ENCODE measurements at places on chromosomes 1 and 21.

- no peak for DNase-seq
These were observed 132.1 kb downstream of the PLPPR4 start for GRCh38 chr1:99396389-99396788.

DNA sequence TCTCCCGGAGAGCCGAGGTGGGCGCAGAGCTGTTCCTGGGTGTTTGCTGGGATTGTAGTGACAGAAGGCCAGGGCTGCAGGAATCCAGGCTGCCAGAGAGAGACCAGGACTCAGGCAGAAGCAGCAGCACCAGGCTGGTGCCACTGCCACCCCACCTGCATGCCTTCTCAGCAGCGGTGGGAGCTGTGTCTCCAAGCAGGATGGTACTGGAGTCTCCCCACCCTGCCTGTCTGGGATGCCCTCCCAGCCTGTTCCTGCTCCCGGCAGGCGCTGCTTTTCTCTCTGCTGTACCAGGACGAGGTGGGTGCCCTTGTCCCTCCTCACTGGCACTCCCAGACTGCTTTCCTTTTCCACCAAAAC, 4.5 kb upstream of the HES4 start:
- no peak for DNase-seq

GRCh38 chr1:161743231-161743630, 6.4 kb upstream of the DUSP12 start:
- DNase-seq = no peak

DNA sequence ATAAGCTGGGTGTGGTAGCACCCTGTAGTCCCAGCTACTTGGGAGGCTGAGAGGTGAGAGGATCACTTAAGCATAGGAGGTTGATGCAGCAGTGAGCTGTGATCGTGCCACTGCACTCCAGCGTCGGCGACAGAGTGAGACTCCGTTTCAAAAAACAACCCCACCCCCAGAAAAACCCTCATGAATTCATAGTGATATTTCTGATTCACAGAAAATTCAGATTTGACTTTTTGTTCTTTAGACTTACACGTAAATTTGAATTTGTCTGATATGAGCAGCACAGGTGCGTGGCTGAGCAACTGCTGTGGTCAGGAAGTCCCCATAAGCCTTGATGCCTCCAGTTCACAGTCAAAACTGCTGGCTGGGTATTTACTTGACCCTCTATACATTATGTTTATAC, 10.0 kb upstream of the MORC3 start:
- DNase-seq = no peak

DNA sequence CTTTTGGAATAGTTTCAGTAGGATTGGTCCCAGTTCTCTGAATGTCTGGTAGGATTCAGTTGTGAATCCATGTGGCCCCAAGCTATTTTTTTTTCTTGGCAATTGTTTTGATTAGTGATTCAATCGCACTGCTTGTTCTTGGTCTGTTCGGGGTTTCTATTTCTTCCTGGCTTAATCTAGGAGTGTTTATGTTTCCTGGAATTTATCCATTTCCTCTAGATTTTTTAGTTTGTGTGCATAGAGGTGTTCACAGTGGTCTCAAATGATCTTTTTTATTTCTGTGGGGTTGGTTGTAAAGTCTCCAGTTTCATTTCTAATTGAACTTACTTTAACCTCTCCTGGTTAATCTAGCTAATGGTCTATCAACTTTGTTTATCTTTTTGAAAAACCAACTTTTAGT, 117.6 kb downstream of the NME7 start:
- DNase-seq = no peak

- no peak for DNase-seq
These were observed 26.1 kb downstream of the EGLN1 start for GRCh38 chr1:231395998-231396390.

DNA sequence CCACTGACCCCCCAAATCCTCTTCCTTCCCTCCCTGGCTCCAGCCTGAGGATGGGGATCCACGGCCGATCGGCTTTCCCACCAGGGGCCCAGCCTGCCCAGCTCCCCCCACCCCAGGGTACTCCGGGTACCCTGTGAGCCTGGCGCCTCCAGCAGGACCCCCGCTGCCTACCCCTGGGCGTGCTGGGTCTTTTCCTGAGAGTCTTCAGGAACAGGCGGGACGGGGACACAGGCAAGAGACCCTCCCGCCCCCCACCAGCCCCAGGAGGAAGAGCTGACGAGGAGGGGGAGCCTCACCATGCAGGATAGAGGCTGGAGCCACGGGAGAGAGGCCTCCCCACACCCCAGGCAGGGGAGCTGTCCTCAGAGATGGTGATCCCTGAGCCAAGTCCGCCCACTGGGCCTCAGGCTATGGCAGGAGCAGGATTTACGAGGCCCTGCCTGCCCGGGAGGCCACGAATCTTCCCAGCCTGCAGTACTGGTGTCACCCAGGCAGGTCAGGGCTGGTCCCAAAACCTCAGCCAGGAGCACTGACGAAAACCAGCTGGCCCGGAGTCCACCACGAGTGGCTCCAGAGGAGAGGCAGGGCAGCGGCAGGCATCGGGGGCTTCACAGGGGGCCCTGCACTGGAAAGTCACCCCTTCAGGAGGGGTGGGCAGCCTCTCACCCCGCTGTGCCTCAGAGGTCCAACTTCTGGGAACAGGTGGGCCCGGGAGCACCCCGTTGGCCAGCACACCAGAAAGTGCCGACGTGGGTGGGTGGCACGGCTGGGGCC, 58.0 kb downstream of the MEGF6 start:
- no peak for DNase-seq

- DNase-seq = no peak
These were observed 2.0 kb downstream of the SLAMF7 start for GRCh38 chr1:160741092-160741501.

GRCh38 chr1:207876131-207876530, 34.8 kb downstream of the CD34 start:
- DNase-seq = no peak

- DNase-seq = no peak
These were observed 35.2 kb upstream of the ZNF326 start for GRCh38 chr1:89959719-89960118.

GRCh38 chr1:77759071-77760028, at the start of gene USP33:
Gene USP33, minus strand, starts transcription at chr1:77759852. Its CDS starts 18,155 bp downstream, at chr1:77741697.
- peak; percentile 44 for DNase-seq

DNA sequence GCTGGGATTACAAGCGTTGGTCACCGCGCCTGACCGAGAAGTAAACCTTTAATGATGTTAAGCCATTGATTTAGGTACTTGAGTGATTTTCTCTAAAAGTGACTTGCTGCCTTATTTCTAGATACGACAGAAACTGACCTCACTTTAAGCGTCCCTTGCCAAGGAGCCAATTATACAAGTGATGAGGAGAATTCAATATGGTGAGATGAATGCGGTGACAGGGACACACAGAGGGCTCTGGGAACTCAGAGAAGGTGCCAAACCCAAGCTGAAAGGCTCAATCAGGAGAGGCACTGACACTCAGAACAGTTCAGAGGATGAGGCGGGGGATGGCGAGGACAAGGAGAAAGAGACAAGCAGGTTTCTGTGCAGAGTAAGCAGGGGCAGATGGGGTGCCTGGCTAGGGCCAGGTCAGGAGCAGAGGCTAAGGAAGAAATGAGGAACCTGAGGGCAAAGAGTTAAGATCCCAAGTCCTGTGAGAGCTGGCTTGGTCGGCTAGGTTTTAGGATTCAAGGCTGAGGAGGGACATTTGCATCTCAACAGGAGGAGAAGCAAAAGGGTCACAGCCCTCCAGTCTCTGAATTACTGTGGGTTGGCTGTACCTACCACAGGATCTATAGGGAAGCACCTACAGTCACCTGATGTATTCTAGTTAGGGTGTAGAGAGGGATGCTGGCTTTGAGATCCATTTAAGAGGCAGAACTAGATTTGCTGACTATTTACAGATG, 83.2 kb upstream of the USP24 start:
- DNase-seq = no peak

GRCh38 chr1:110003747-110004428, 19.3 kb downstream of the AHCYL1 start:
- peak; percentile 100 for DNase-seq

DNA sequence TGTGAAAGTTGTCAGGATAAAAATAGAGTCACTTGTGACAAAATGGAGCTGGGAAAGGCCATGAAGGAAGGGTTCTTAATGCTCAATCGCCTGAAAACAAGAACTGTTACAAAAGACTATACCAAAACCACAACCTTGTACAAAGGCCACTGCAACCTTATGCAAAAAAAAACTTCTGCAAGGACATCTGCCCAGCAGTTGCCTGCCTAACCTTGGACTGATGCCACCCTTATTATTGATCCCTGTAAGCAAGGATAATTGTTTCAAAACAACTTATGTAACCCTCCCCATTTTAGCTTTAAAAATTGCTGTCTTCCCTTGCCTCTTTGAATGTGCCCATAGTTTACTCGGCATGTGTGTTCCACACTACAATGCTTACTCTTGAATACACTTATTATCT, 5.7 kb downstream of the ALG14 start:
- no peak for DNase-seq

GRCh38 chr1:21491488-21492355, 17.5 kb upstream of the ALPL start:
- DNase-seq = no peak

DNA sequence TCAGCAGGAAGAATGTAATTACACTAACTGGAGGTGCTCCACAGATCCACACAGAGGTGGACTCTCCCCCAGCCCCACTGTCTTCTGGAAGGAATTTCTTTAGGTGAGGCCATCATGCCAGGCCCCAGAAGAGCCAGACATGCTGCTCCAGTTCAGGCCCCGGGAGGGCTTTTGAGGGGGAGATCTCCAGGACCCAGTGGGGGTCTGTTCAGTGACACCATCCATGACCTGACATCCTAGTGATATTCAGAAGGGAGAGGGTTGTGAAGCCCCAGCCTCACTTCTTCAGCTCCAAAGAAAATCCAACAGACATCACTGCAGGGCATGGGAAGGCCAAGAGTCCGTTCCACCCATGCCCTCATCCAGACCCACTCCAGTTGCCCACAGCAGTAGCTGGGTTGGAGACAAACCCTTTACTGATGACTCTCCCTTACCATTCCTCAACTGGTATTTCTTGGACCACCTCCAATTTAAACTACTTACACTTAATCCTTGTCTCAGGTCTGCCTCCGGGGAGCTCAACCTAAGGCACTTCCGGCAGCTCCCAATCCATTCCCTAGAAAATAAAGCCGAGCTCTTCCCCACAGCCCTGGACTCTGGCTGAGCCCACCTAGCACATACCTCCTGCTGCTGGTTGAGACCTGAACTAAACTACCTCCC, 39.2 kb downstream of the CSMD2 start:
- DNase-seq = no peak

DNA sequence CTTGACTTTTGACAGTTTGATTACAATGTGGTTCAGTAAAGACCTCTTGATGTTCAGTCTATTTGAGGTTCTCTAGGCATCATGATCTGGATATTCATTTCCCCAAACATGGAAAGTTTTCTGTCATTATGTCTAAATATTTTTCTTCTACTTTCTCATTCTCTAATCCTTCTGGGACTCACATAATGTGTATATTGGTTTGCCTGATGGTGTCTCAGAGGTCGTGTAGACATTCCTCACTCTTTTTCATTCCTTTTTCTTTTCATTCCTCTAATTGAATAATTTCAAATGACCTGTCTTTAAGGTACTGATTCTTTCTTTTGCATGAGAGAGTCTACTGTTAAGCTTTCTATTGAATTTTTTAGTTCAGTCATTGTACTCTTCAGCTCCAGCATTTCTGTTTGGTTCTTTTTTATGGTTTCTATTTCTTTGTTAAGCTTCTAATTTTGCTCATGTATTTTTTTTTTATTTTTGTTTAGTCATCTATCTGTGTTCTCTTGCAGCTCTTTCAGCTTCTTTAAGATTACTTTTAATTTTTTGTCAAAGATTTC, 158.4 kb downstream of the GDAP2 start:
- DNase-seq = no peak

DNA sequence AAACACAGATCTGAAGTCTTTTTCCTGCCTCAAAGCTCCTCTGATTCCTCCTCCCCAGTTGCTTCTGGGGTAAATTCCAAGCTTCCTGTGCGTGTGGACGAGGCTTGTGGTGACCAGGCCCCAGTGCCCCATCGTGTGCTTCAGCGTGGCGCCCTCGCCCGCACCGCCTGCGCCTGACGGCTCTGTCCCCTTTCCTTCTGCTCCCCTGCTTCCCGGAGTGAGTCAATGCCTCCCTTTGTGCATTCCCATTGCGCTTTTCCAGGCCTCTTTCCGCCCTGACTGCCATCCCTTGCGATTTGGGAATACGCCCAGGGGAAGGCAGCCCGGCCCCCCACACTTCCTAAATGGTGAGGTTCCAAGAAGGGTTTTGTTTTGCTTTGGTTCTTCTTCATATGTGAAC, 36.3 kb downstream of the FAAP20 start:
- DNase-seq = no peak

- no peak for DNase-seq
These were observed at the start of gene NEXN for GRCh38 chr1:77888081-77888780. Gene NEXN, plus strand, starts transcription at chr1:77888624. Its CDS starts 27,483 bp downstream, at chr1:77916107.

DNA sequence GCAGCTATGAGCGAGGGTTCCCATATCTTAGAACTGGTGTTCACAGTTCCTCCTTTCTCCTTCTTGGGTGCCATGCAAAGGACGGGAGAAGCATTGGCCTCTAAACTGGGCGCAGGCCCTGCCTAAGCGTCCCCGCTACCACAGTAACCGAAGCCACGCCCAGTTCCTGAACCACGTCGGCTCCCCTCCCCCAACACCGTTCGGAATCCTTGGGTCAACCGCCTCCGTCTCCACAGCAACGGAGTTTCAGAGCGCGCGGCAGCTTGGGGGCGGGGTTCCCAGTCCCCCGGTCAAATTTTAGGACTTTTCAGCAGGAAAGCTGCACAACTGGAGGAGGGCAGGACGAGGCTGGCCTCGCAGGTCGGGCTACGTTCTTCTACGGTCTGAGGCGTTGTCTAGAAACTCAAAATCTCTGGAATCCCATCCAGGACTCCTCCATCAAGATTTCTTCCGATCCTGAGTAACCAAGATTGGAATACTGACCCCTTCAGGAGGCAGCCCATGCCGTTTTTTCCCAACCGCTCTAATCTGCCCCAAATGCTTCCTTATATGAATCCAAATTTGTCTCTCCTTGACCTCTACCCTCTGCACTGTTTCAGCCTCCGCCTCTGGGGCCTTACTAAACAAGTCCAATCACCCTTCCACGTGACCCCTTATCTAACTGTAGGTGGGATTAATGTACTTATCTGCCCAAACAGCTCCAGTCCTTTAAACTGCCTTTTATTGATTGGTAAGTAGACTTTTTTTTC, at the start of gene SPAG17:
Gene SPAG17 (minus strand): TSS at position 145 of the 749 bp plus-strand sequence. CDS start 71 bp downstream, at position 74.
- peak; percentile 28 for DNase-seq

- DNase-seq = no peak
These were observed 8.5 kb upstream of the MTMR11 start for GRCh38 chr1:149945206-149945605.

- peak; percentile 59 for DNase-seq
These were observed 788 bp upstream of the EDEM3 start for GRCh38 chr1:184755226-184756065.

DNA sequence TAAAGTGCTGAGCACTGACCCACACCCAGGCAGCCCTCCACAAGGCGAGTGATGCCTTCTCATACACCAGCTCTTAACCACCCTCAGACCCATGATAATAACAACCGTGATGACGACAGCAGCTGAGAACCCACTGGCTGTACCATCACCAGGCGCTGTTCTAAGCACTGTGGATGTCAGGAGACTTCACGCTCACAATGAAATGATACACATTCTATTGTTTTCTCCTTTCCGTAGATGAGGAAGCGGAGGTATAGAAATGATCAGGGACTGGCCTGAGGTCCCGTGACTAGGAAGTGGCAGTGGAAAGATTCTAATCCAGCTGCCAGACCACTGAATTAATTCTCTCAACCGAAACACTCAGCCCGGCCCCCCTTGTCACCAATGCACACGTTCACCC, 32.6 kb downstream of the SDC3 start:
- DNase-seq = no peak
